ENCODE measurements at places on chromosomes 5 and 9. TPM values are rescaled to one million over a fixed set of nuclear protein-coding genes. Genes with fewer than 3 reads are reported as not detected.

The RANBP17 gene
- total RNA-seq: 8.4 TPM

The C9orf153 gene
- 0.68 TPM for total RNA-seq

The PKD2L2 gene
- not detected for total RNA-seq

The BARX1 gene
- total RNA-seq: not detected

- H3K4me1 ChIP-seq: peaks cover 16% of the 10 kb centered on the region
- H3K4me3 ChIP-seq: no peak overlapping the region
- no peak for DNase-seq
- no peak overlapping the region for H3K27ac ChIP-seq
These were observed 6.5 kb downstream of the NTNG2 start for GRCh38 chr9:132168347-132168746.

GRCh38 chr9:22041775-22042174 lies 32.7 kb upstream of the CDKN2B start:
- no peaks in the 10 kb centered on the region for H3K36me3 ChIP-seq
- no peak overlapping the region for H3K4me3 ChIP-seq
- no peak overlapping the region for H3K27ac ChIP-seq
- no peaks in the 10 kb centered on the region for H3K4me1 ChIP-seq
- no peak for DNase-seq

- no peaks in the 10 kb centered on the region for H3K27me3 ChIP-seq
- DNase-seq: no peak
- no peak overlapping the region for H3K4me3 ChIP-seq
- peak overlapping the region; percentile 95 for H3K27ac ChIP-seq
- peaks cover 42% of the 10 kb centered on the region for H3K4me1 ChIP-seq
These were observed 25.9 kb upstream of the ASPN start for GRCh38 chr9:92508018-92508820.

GRCh38 chr9:99040251-99040900 lies 64.5 kb upstream of the TGFBR1 start:
- no peak overlapping the region for H3K27ac ChIP-seq
- DNase-seq: no peak
- peaks cover 3% of the 10 kb centered on the region for H3K4me1 ChIP-seq
- H3K4me3 ChIP-seq: no peak overlapping the region
- H3K27me3 ChIP-seq: no peaks in the 10 kb centered on the region
- peaks cover 5% of the 10 kb centered on the region for H3K36me3 ChIP-seq

DNA sequence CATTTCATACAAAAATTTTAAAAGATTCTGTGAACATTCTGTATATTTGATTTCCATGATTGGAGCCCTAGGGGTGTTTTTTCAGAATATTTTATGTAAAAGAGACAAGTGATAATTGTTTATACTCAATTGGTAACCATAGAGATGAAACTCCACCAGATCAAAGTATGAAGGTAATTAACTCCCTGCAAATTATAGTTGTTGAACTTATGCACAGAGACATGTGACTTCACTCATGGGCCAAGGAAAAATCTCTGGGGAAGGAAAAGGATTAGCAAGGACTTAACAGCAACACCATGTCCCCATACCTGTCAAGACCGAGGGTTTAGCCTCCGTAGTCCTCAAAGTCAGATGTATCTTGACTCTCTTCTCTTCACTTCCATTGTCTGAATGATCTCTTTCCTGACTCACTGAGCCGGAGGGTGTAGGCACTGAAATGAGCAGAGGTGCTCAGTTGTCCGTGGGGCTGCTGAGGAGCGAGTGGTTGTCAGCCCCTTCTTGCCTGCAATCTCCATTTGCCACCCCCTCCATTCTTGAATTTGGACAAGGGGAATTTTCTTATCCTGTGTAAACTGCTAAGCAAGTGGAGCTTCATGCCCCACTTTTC lies 17.5 kb upstream of the CXCL14 start:
- H3K4me3 ChIP-seq: no peak overlapping the region
- H3K27ac ChIP-seq: no peak overlapping the region
- no peaks in the 10 kb centered on the region for H3K4me1 ChIP-seq
- H3K36me3 ChIP-seq: no peaks in the 10 kb centered on the region
- H3K27me3 ChIP-seq: no peaks in the 10 kb centered on the region
- no peak for DNase-seq

DNA sequence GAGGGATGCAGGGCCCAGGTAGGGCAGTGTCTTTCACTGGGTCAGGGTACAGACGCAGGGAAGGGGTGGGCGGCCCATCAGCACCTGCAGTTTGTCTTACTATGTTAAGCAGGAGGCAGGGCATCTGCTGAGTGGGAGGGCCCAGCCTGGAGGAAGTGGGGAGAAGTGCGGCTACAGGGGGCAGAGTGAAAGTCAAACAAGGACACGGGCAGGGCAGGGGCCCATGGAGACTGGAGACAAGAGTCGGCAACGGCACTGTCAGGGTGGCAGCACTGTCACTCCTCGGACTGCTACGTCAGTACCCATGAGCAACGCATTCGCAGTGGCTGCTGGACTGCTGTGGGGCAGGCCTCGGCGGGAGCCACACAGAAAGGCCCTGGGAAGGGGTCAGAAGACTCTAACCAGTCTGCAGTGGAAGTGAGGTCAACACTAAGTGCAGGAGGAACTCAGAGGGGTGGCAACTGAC lies 19.7 kb downstream of the CAMSAP1 start:
- H3K36me3 ChIP-seq: no peaks in the 10 kb centered on the region
- no peak for DNase-seq
- H3K27me3 ChIP-seq: no peaks in the 10 kb centered on the region
- peak overlapping the region; percentile 20 for H3K4me3 ChIP-seq

DNA sequence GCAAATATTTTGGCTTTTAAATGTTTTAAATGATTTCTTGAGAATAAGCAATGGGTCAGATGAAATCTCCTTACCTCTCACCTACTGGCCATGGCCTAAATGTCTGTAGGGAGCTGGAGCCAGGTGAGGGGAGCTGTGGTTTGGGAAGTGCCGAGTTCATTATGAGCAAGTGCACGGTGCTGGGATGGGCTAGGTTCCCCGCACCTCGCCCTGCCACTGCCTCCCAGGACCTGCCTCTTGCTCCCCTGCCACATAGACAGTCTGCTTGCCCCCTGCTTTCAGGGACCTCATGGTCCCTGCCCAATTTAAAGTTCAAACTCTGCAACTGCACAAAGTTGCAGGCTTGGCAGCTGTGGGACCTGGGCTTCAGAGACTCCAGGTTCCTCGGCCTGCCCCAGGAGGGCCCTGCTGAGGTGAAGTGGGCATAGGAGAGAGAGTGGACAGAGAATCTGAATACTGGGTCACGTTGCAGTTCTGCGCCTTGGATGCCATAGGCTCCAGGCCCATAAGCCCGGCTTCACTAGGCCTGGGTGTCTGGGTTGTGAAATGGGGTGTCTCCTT lies 5.4 kb downstream of the OR13J1 start:
- H3K27me3 ChIP-seq: peaks cover 4% of the 10 kb centered on the region
- H3K4me3 ChIP-seq: no peak overlapping the region
- DNase-seq: no peak
- H3K4me1 ChIP-seq: no peaks in the 10 kb centered on the region
